Panc1 (cell line): ENCODE measurements at places on chromosomes 2 and 18. TPM values are rescaled to one million over a fixed set of nuclear protein-coding genes. Genes with fewer than 3 reads are reported as not detected.

- no peak for DNase-seq
Observed at GRCh38 chr2:96520231-96520630, 15.1 kb upstream of the NEURL3 start.

The SOWAHC gene
- total RNA-seq = 23.4 TPM

- DNase-seq = no peak
Observed at GRCh38 chr18:40904295-40904694, 1050.7 kb upstream of the PIK3C3 start.

DNA sequence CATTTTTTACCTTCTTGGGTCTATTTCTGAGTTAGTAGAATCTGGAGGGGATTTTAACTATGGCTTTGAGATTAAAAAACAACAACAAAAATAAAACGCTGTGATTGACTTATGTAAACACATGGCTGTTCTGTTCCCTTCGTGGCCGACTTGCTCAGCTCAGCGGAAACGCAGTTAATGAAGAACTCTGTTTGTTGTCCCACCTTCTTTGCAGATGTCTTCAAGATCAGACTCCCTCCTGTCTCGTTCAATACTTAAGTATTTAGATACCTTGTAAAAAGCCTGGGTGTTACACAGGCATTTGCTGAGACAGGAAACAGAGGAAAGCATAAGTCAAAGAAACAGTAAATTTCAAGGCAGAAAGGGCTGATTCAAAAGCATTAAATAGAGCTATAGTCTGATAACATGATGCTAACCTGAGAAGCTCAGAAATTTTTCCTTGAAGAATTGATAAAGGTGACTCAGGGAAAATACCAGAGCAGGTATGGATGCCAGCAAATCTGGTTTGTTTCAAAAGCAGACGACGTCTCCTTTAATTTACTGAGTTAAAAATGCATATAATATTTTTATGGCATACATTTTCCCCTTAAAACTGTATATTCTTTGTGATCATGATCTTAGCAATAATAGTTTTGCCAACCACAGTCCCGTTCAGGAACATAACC lies 21.7 kb upstream of the POLI start:
- no peak for DNase-seq

GRCh38 chr2:241801611-241802420 lies 7.2 kb upstream of the NEU4 start:
- no peak for DNase-seq

DNA sequence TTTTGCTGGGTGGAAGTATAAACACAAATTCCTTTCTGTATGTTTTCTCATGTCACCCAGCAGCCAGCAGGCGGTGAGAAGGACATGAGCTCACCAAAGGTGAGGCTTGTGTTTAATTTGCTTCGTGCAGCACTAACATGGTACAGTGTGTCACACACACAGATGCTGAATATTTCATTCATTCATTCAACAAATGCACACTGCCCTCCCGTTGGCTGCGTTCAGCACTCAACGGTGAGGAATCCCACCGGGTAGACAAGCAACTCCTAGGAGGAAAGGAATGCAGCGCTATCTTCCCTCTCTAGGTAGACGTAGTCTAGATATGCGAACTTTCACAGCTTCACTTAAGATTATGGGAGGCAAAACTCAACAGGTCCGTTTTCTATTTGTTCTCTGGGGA lies 85.1 kb downstream of the LONRF2 start:
- DNase-seq = no peak

The SNED1 gene
- 11.0 TPM for total RNA-seq
